ENCODE measurements at places on chromosomes 2 and 18. TPM values are rescaled to one million over a fixed set of nuclear protein-coding genes. Genes with fewer than 3 reads are reported as not detected.

DNA sequence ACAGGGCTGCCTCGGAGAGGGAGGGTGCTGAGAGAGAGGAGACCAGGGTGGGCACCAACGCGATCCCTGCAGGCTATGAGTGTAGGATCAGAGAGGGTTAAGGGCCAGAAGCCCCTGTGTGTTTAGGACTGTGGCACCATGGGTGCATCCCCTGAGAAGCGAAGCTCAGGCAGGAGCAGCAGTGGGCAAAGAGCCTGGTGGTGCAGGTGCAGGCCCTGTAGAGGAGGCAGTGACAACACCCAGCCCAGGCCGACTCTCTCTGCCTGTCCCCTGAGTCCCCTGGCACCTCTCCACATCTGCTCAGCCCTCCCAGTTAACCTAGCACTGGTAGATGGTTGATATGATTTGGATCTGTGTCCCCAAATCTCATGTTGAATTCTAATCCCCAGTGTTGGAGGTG is 139.8 kb downstream of the RNF152 start:
- no peak for DNase-seq

DNA sequence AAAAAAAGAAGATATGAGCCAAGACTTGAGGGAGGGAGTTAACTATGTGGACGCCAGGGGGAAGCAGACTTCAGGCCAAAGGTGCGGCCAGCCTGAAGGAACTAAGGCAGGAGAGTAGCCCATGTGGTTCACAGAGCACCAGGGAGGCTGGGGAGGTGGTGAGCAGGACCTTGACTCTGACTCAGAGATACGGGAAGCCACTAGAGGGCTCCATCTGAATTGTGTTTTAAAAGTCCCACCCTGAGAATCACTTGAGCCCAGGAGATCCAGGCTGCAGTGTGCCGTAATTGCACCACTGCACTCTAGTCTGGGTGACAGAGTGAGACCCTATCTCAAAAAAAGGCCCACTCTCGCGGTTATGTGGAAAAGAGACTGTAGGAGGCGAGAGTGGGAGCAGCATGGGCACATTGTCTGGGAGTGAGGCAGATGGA is 12.3 kb downstream of the CEP192 start:
- no peak for DNase-seq

- DNase-seq = no peak
These were observed 307.3 kb upstream of the CHAC2 start for GRCh38 chr2:53460347-53460746.

GRCh38 chr2:239762106-239762505 is 263.0 kb downstream of the NDUFA10 start:
- DNase-seq = no peak

GRCh38 chr18:79876497-79876896 is 75.0 kb downstream of the SLC66A2 start:
- no peak for DNase-seq

- DNase-seq = no peak
These were observed 23.2 kb downstream of the PLCL1 start for GRCh38 chr2:197827618-197828017.

DNA sequence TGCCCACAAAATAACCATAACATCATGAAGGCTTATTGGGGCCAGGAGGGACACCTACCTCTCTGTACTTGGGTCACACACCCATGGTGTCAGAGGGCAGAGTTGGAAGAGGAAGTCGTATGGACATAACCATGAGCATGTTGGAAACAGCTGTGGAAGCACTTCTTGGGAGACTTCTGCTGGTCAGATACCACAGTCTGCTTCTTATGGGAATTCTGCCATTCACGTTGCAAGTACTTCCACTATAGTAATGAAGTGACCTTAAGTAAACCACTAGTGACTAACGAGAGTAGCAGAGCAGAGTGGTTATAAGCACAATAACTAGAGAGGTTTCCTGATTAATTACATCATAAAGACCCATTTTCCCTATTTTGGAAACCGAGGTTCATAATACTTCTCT is 61.1 kb upstream of the TFPI start:
- DNase-seq = no peak

GRCh38 chr2:230751062-230751461 is 38.4 kb downstream of the CAB39 start:
- no peak for DNase-seq

- DNase-seq = no peak
These were observed 119.4 kb downstream of the COPS8 start for GRCh38 chr2:237205043-237205541.

GRCh38 chr2:7840651-7841380 is 841.0 kb upstream of the ID2 start:
- no peak for DNase-seq

DNA sequence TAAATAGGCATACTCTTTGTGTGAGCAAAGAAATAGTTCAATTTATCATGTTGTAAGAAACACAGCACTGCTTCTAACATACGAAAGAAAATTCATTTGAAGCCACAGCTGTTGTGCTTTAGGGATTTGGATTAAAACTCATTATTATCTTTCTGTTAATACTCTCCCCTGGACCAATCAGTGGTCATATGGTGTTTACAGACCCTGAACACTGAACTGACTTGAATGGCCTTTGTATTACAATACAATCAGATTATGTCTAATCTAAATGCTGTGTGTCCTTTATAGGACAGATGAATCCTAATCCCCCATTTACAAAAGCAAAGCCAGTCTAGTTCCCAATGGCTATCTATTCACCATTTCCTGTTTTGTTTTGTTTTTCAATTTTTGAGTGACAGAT is 36.5 kb downstream of the ZNF385B start:
- DNase-seq = no peak

GRCh38 chr2:229641676-229642075 is 72.7 kb downstream of the DNER start:
- DNase-seq = no peak

DNA sequence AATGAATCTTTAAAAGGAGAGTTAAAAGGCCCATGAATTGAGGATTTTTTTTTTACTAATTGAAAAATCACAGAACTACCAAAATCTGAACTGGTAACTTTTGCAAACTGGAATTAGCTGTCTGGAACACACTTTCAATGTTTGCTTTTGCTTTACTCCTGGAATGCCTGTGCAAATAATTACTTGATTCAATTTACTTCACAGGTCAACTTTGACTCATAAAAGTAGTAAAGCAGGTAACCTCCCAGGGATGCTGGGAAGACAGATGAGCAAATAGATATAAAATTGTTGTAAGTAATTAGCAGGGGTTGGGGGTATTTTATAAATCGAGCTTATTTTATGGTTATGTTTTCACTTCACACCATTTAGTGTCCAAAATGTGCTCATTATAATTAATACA is 398.3 kb upstream of the HNRNPA3 start:
- DNase-seq = no peak

DNA sequence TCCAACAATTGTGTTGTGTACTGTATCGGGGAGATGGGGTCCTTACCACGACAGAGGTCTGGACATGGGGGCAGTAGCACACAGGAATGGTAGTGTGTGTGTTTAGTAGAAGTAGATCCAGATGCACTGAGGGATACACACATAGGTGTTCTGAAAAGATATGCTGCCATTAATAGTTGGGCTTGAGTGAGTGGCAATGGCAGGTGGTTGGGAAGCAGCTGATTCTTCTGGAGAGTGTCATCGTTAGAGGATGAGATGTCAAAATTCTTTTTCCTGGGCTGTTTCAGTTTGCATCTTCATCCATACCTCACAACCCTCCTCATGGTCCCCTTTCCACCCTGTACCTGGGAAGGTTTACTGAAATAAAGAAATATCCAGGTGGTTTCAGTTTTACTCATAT is 66.6 kb downstream of the UGGT1 start:
- no peak for DNase-seq

- no peak for DNase-seq
These were observed 277.0 kb upstream of the HNRNPA3 start for GRCh38 chr2:176935543-176936102.

- no peak for DNase-seq
These were observed 236.4 kb downstream of the ALPK2 start for GRCh38 chr18:58392324-58393000.

DNA sequence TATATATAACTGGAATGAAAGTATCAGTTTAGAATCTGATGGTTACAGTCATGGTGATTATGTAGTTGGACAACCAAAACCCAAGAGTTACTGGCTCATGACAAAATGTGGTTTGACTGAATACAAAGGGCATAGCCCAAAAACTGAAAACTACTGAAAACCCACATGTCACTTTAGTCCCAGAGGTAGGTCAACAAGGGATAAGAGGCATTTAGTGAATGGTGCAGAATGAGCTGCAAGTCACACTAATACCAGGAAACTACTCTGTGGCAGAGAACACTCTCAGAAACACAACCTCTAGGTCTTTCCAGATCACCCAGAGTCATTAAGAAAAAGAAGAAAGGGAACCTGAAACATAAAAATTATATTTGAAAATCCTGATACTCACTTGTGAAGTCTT is 154.5 kb downstream of the AGPS start:
- no peak for DNase-seq

- no peak for DNase-seq
These were observed 36.3 kb upstream of the TTC21B start for GRCh38 chr2:165989851-165990250.

DNA sequence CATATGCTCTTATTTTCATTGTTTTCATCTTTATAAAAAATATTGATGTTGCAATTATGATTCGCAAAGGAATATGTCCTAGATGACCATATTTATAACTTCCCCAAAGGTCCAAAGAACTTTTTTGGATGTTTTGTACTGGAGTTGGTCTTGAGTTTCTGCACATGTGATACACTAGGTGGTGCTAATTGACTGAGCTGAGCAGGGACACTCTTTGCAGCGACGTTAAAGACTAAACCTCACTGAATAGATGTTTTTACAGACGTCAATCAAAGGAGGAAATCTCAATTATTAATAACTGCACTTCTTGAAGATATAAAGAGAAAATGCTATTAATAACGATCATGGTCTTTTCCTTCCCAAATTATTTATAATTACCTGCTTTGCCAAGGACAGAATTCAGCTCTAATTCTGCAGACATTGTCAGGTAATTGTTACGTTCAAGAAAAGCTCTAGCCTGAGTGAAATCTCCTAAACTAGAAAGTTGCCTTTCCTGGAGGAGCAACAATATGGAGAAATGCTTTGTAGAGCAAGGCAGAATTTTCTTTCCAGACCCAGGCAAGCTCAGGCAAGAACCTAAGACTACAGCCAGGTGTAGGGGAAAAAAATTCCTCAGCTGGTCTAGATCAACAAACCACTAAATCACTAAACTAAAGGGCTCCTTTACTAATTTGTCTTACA is 119.3 kb upstream of the RBBP8 start:
- DNase-seq = no peak

GRCh38 chr2:12066116-12066515 is 319.7 kb downstream of the LPIN1 start:
- DNase-seq = no peak

GRCh38 chr2:102269200-102269524 is 42.2 kb upstream of the IL1RL1 start:
- DNase-seq = no peak

- no peak for DNase-seq
These were observed 351.7 kb upstream of the DCC start for GRCh38 chr18:51988277-51988676.

DNA sequence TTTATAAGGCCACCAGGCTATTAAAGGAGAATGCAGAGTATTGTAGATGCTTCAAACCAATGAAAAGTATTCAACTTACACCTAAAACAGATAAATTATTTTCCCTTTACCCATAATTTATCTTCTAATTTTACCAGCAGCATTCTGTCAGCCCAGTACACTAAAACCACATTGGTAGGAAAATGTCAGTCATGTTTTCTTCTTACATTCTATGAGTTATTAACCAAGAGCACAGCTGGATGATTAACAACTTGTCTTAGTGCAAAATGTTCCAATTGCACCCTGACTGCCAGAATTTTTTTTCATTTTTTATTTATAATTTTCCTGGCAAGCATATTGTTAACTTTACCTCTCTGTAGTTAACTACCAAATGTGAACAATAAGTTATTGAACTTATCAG is 79.0 kb upstream of the WDR75 start:
- no peak for DNase-seq

DNA sequence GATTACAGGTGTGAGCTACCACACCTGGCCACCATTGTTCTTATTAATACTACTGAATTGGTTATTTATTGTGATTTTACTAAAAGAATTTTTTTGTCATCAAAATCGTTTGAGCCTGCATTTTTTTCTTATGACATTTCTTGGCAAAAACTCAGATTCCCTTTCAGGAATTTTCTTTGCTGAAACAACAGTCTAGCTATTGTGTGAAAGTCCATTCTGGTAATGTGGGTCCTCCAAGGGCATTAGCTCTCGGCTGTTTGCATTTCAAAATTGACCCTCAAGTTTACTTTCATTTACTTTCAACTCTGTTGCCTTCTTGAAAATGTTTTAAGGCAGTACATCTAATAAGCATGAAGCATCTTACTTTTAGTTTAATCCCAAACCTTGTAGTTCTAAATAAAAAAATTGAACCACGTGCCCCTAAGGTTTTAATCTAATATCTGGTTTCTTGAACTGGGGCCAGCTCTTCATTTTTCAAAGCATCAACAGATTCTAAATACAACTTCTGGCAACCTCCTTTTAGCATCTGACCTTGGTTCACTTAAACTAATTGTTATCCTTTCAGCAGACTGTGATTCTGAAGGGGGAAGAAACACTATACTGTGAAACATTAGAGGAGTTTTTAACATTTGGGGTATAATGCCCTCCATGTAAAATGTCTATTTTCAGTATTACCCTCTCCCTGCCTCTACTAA is 325.2 kb upstream of the RAB12 start:
- DNase-seq = no peak

- DNase-seq = no peak
These were observed 7.8 kb upstream of the LCLAT1 start for GRCh38 chr2:30439296-30439695.

- DNase-seq = no peak
These were observed 80.8 kb upstream of the PAPOLG start for GRCh38 chr2:60675301-60675700.

DNA sequence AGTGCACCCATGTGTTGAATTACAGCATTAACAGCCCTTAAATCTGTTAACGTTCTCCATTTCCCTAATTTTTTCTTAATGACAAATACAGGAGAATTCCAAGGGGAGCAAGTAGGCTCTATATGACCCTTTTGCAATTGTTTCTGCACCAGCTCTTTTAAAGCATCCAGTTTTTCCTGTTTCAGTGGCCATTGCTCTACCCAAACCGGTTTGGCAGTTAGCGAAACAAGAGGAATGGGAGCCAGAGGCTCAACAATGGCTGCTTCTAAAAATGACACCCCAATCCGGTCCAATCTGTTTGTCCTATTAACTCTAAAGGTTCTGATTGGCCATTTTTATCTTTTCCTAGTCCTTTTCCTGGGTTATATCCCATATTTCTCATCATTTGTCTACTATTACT is 15.1 kb upstream of the SUCLG1 start:
- DNase-seq = no peak

GRCh38 chr2:238287737-238288649 is at the start of gene PER2:
Gene PER2, minus strand, starts transcription at chr2:238288610. Its CDS starts 10,674 bp downstream, at chr2:238277936.
- DNase-seq = peak; percentile 90

GRCh38 chr2:117436697-117437096 is 377.8 kb upstream of the DDX18 start:
- DNase-seq = no peak

Gene SERPINB12
- not detected for total RNA-seq

Gene PDCD1
- 0.36 TPM for total RNA-seq

Gene AGXT
- not detected for total RNA-seq

Gene NDC80
- not detected for total RNA-seq

Gene LOXHD1
- not detected for total RNA-seq

Gene RAB6D
- not detected for total RNA-seq

All from sigmoid colon (tissue), 7 donors.